ENCODE measurements at places on chromosomes 6 and 20.

GRCh38 chr20:25309395-25310267 is 61.7 kb downstream of the PYGB start:
- DNase-seq: no peak

GRCh38 chr6:36914227-36914794 is 28.6 kb downstream of the C6orf89 start:
- no peak for DNase-seq

DNA sequence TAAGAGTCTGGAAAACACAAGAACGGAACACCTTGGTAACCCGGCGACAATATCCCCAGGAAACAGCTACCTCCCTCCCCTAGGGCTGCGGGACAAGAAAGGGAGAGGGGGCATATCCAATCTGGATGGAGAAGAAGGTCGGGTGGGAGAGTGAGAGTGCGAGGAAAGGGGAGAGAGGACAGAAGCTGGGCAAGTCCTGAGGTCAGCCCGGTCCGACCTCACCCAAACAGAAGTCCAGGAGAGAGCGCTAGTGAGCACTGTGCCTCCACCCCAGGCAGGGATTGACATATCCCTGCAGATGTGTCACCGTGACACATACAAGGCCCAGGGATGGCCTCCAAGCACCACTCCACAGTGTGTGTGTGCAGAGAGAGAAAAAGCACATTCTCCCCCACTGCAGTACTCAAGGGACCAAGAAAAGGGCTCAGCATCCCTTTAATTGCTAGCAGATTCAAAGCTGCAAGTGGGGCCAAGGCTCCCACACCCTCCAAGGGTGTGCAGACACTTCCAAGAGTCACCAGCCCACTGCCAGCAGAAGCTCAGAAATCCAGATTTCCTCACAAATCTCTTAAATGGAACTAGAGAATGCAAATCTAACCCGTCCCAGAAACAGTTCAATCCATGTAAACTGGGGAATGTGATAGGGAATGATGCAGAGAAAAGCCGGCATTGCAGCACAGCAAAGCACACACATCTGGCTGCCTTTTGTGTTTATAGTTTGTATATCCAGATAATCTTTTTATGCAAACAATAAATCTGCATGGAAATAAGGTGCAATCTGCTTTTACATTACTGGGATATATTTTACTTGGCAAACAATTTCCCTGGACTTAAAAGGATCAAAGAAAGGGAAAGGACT is 3.1 kb downstream of the PXDC1 start:
- DNase-seq: no peak

DNA sequence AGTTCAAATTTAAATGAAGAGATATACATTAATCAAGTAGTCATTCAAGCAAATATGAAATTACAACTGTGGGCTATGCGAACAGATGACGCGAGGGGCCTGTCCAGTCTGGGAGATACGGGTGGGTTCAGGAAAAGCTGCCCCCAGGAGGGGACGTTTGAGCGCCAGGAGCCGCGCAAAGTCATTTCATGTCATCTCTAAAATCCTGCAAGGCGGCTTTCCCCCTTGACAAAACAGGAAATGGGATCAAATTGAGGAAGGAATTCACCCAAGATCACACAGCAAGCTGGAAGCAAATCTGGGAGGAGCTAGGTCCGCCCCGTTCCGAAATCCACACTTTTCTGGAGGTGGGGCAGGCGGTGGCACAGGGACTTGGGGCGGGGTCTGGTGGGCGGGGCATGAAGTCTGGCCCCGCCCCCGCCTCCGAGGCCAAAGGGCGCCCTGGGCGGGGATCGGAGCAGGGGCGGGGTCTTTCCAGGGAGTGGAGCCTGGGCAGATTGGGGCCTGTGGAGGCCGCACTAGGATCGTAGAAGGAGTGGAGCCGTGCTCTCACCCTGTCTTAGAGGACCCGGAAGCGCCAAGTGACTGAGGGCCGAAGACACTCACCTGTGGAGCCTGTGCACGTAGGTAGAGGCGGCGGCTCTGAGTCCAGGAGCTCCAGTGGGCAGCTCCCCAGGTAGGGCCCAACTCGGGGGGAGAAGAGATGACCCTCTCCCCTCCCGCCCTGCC is at the start of gene LPIN3:
LPIN3 (plus strand) TSS at position 495 of the 729 bp plus-strand sequence. CDS start 4,983 bp downstream, outside the sequence.
- peak; percentile 36 for DNase-seq

DNA sequence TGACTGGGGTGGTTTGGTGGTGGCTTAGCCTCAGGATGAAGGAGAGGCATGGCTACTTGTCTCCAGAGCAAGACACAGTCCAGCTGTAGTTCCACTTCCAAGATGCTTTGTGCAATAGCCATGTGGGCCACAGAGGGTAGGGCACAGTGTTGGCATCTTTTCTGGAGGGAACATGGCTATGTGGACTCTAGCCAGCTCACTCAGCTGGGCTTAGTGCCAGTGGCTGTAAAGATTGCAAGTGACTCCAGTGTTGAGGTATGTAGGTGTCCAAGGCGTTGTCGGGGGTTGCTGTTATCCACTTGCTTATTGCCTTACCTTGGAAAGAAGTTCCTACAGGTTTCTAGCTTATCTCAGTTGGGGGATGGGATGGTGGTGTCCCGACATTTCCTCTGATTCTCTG is 233.4 kb downstream of the CD109 start:
- no peak for DNase-seq

DNA sequence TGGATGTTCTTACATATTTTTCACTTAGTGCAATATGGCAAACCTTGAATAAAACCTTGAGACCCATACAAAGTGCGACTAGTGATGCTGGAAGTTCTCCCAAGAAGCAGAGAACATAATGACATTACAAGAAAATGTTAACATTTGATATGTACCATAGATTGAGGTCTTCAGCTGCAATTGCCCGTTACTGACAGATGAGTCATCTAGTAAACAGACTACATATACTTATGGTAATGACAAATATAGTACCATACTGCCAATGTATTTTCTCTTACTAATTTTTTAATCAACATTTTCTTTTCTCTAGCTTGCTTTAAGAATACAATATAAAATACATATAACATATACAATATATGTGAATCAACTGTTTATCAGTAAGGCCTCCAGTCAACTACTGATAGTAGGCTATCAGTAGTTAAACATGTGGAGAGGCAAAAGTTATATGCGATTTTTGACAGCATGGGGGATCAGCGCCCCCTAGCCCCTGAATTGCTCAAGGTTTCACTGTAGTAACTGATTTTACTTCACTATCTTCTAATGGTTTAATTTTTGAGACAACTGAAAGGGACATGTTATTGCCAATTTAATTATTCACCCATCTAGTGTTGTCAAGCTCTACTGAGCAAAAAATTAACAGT is 166.7 kb upstream of the ADGRB3 start:
- no peak for DNase-seq

GRCh38 chr6:150430815-150431214 is 62.0 kb downstream of the IYD start:
- no peak for DNase-seq

- DNase-seq: no peak
These were observed 25.2 kb downstream of the ILRUN start for GRCh38 chr6:34671367-34671766.
